Endothelial cell (in vitro differentiated cells): ENCODE measurements at places on chromosomes 1 and 21.

- DNase-seq = no peak
These were observed 59.6 kb downstream of the HSF2BP start for GRCh38 chr21:43599728-43600127.

DNA sequence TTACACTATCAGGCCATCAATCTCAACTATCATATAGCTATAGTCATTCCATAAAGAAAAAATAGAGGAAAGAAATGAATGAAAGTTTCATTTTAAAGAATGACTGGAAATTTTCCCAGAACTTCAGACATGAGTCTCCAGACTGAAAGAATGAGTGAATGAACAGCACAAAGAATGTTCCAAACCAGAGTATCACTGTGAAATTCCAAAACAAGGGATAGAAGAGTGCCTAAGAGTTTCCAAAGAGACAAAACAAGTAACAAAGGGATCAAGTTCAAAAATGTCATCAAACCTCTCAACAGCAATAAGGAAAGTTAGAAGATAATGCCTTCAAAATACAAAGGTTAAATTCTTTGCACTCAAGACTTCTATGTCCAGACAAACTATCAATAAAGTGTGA is 114.9 kb downstream of the DENND1B start:
- no peak for DNase-seq

DNA sequence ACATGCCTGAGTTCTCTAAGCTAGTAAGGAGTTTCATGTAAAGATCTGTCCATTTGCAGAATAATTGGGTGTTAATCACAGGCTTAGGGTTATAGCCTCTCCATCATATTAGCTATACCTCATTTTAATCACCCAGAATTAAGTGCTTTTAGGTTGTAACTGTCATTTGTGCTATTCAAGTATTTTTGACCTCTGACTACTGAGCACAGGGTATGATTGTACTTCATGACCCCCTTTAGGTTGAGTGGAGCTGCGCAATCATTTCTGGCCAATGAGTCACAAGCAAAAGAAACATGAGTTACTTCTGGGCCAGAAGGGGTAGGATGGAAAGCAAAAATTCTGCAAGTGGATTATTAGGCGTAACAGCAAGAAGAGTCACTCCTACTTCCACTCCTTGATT is 8.4 kb upstream of the SNX7 start:
- DNase-seq = no peak

GRCh38 chr1:6653436-6654290 is 29.0 kb downstream of the THAP3 start:
- no peak for DNase-seq

DNA sequence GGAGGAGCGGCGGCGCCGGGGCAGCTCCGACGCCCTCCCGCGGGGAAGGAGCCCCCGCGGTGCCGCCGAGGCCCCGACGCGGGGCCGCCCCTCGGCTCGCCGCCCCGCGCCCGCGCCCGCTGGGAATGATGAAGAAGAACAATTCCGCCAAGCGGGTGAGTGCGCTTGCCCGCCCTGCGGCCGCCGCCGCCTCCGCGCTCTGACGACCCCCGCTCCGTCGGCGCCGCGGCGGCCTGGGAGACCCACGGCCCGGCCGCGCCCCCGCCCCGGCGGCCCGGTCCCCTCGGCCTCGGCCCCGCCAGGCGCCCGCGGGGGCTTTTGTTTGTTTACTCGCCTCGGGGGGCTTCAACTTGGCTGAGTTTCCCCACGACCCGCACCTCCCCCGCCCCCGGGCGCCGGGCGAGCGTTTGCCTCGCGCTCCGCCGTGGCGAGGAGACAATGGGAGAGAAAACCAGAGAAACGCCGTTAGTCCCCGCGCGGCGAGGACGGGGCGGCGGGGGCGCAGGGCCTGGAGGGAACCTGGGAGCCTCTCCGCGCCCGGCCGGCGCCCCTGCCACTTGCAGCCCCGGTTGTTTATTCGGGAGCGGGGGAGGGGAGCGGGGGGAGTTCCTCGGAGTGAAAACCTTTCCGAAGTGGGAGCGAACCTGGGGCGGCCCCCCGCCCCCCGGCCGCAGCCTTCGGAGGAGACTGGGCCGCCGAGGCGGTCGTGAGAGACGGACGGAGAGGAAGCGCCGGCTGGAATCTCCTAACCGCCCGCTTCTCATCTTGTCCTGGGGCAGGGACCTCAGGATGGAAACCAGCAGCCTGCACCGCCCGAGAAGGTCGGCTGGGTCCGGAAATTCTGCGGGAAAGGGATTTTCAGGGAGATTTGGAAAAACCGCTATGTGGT is 661 bp downstream of the PLEKHO1 start:
- DNase-seq = peak; percentile 43
